ENCODE measurements at places on chromosomes 11 and 22.

DNA sequence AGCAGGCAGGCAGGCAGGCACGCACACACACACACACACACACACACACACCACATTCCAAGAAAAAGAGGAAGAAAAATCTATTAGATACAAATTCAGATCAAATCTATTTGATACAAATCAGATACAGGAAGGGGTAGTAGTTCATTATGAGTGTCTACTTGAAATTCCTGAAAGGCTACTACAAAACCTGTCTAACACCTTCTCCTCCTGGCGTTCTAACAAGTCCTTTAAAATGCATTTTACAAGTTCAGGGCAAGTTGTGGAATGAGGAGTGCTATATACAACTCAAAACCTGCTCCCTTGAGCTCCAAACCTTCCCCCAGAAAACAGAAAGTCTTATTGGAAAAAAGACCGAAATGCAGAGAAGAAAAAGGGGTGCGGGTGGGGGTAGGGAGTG lies 476 bp downstream of the ARHGAP32 start:
- DNase-seq, result no peak

- DNase-seq, result no peak
Observed at GRCh38 chr11:131219646-131220045, 150.8 kb upstream of the NTM start.

- no peak for DNase-seq
Observed at GRCh38 chr22:23226497-23226850, 46.2 kb downstream of the BCR start.

DNA sequence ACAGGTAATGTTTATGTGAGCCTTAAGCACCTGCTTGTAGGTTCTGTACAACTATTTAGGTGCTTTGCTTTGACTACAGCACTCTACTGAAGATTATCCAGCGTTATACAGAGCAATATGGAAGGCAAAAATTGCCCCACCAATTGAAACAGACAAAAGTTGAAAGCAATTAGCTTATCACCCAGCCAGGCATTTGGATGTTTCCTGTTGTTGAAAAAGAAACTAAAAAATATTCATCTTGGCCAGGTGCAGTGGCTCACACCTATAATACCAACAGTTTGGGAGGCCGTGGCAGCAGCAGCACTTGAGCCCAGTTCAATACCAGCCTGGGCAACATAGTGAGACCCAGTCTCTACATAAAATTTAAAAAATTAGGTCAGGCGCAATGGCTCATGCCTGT lies 18.5 kb downstream of the ATL3 start:
- no peak for DNase-seq

DNA sequence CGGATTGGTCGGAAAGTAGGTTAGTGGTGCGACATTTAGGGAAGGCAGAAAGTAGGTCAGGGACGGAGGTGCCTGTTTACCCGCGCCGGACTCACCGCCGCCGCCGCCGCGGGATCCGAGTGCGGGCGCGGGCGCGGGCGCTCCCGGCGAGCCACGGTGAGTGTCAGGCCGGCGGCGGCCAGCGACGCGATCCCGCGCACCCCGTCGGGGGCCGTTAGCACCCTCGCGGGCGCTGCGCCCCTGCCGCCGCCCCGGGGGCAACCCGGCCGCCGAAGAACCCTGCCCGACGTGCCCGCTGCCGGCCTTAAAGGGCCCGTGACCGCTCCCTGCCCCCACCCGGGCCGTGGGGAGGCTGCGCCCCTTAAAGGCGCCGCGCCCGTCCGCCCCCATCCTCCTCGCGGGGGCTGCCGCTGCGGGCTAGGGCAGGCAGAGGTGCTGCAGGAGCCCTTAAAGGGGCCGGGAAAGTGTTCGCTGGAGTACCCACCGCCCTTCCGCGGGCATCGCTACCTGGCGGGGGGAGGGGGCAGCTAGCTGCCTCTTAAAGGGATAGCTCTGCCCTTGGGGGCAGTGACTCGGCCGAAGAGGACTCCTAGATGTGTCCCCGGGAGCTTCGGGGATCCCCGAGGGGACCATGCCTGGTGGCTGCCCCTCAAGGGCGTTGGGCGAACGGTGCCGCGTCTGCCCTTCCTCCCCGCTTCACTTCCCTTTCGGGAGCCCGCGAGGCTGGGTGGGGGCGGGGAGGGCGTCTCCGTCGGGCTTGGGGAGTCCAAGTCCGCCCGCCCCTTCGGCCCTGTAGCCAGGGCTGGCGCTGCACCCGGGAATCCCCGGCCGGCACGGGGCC lies at the start of gene BMAL1:
TSS of gene BMAL1 (plus strand) at position 23 of the 841 bp plus-strand sequence. CDS start 76,519 bp downstream, outside the sequence.
- DNase-seq, result no peak

- DNase-seq, result no peak
Observed at GRCh38 chr22:24411256-24412004, 16.0 kb upstream of the ADORA2A start.
